ENCODE measurements at places on chromosomes 2 and 18.
A peak's percentile ranks its signal among the peaks of the same experiment; 100 is the strongest.

DNA sequence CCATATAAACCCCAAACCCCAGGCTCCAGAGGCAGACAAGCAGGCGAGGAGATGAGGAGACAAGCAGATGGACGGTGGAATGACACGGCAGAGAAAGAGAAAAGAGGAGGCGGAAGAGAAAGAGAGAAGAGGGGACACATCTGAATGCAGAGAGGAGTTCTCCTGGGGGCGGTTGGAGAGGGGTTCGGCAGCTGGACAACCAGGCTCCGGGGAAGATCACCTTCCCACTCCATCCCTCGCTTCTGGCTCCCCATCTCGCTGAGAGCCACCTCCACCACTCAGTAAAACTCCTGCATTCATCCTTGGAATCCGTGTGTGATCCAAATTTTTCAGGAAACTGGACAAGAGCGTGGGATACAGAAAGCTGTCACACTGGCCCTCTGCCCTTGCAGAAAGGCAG, 966.7 kb upstream of the NXPH2 start:
- no peak for DNase-seq

DNA sequence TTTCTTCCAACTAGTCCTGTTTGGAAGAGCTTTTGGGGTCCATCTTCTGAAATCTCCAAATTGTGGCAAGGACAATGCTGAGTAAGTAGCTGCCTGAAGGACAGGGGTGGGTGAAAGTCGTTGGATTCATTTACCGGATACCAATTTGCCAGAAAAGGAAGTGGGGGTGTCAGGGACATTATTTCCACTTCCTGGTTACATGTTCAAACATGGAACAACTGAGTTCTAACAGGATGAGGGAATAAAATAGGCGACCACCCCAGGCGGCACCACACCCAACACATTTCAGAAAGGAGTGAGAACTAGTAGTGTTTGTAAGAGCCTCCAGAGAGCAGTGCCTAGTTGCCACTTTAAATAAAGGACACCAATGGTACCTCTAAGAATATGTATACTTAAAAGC, 158.6 kb upstream of the SERTAD2 start:
- no peak for DNase-seq

- DNase-seq = no peak
These were observed 117.1 kb upstream of the MGAT5 start for GRCh38 chr2:134136731-134137130.

DNA sequence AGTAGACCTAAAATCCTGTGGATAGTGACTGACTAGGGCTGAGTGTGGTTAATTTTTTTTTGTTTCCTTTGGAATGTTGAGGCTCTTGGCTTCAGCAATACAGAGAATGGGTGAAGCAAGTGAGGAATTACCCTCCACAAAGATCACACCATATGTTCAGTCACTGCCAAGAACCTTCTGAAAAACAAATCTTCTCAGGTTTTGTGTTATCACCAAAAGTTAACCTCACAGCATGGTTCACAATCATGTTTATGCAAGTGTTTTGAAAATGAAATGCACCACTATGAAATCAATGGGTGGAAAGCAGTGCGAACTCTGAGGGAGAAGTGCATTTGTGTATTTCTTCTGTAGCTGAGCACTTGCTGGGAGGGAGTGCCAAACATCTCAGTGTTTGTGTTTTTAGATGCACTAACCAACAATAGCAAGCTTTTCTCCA, 44.4 kb downstream of the SPATS2L start:
- DNase-seq = no peak

DNA sequence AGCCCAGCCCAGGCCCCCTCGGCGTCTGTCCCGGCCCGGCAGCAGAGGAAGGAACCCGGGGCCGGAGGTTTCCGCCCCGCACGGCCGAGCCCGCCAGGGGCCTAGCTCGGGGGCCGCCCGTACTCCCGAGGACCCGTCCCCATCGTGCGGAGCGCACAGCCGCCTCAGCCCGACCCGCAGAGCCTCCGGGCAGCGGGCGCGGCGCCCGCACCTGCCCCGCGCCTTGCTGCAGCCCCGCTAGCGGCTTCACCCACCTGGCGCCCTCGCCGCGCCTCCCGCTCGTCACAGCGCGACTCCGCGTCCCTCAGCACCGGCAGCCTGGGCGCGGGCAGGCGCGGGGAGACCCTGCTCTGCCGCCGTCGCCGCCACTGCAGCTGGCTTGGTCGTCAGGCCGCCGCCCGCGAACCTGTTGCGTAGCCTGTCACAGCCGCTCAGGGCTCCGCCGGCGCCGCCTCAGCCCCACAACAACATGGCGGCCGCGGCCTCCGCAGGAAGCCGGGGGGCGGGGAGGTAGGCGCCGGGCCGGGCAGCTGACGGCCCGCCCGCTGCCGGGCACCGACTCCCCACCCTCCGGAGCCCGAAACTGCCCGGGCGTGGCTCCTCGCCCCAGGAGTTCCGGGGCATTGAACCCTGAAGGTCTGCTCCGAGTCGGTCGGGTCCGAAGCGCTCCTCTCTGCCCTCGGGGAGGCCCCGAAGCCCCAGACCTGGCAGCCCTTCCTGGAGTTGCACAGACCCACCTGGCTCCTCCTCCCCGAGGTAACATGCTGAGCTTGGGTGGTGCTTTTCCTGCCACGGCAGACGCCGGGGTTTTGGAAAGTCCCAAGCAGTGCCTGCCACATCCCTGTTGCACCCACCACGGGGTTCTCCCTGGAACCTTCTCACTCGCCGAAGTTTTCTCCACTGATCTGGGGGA, at the start of gene ITSN2:
ITSN2 (minus strand) TSS at position 487 of the 913 bp plus-strand sequence. CDS start 32,454 bp downstream, outside the sequence.
- peak; percentile 63 for DNase-seq

GRCh38 chr2:28082131-28082530, 191.6 kb downstream of the BABAM2 start:
- no peak for DNase-seq

- no peak for DNase-seq
These were observed 108.8 kb downstream of the ACKR3 start for GRCh38 chr2:236678307-236678975.

GRCh38 chr2:205749078-205749477, 66.8 kb downstream of the NRP2 start:
- DNase-seq = no peak

DNA sequence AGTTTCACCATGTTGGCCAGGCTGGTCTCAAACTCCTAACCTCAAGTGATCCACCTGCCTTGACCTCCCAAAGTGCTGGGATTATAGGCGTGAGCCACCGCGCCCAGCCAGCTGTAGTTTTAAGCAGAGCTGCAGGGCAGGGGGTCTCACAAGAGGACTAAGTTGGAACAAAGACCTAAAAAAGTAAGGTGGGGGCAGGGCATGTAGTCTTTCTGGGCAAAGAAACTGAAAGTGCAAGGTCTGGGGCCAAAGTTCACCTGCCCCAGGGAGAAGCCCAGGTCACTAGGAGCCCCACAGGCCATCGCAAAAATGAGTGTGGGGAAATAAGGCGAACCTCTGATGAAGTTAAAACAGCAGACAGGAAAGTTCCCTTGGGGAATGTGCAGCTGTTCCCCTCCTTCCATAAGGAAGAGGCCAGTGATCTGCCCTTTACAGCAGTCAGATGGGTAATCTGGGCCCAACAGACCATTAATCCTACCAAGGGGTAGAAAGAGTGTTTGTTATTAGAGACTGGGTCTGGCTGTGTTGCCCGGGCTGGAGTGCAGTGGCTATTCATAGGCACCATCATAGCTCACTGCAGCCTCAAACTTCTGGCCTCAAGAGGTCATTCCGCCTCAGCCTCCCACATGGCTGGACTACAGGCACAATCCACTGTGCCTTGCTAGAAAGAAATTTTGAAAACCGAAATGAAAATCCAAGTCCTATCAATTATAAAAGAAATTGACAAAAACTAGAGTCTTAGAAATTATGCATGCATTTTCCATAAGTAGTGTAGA, 2.8 kb downstream of the SCLY start:
- no peak for DNase-seq

DNA sequence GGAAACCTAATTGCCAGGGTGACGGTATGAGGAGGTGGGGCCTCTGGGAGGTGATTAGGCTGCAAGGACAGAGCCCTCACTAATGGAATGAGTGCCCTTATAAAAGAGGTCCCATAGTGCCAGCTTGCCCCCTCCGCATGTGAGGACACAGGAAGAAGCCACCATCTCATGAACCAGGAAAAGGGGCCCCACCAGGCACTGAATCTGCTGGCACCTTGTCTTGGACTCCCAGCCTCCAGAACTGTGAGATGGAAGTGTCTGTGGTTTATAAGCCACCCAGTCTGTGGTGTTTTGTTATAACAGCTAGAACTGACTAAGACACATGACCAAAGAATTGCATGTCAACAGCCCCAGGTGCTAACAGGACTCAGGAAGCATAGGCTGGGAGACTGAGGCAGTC, 214.3 kb downstream of the MGAT5 start:
- no peak for DNase-seq

- DNase-seq = no peak
These were observed 169.4 kb downstream of the ZNF385B start for GRCh38 chr2:179692043-179692442.

DNA sequence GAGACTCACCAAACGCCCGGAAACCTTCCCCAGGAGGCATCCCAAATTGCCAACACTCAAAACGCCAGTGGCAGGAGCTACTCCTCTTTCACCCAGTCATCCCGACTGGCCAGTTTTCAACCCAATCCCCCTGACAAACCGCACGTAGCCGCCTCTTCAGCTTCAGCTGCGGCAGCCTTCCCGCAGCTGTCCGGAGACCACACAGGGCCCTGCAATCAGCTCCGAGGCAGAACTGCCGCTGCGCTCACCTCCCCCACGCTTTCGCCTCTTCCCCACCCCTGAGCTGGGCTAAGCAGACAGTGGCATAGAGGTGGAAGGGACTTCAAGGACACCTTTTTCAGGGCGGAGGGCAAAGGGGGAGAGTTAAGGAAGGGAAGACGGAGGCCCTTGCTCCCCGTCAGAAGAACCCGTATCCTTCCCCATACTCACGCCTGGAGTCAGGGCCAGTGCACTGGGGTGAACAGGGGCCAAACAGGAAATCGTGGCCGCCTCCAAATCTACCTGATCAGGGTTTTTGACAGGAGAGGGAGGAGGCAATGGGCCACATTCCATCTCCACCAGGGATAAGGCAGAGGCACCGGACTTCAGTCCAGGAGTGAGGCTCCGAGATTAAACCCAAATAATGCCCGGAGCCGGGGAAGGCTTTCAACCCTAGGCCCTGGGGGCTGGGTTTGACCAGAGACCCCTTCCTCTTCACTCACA, 16.9 kb downstream of the CYP26B1 start:
- DNase-seq = no peak

DNA sequence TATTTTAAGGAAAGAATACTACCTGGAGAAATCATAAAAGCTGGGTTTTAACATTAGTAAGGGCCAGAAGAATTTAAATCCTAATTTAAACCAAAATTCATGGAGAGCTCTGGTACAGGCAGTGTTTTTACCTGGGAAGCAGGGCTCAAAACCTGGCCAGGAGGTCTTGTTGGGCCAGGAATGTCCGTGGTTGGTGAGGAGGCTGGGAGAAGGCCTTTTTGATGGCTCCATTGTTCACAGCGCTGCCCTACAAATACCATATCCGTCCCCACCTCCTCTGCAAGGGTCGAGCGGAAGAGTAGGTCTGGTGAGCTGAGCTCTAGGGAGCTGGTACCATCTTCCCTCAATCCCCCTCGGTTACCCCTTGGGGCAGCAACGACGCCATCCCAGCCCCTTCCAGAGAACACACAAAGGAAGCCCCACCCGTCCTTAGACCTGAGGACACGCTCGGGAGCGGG, 10.9 kb upstream of the HOXD1 start:
- DNase-seq = no peak

DNA sequence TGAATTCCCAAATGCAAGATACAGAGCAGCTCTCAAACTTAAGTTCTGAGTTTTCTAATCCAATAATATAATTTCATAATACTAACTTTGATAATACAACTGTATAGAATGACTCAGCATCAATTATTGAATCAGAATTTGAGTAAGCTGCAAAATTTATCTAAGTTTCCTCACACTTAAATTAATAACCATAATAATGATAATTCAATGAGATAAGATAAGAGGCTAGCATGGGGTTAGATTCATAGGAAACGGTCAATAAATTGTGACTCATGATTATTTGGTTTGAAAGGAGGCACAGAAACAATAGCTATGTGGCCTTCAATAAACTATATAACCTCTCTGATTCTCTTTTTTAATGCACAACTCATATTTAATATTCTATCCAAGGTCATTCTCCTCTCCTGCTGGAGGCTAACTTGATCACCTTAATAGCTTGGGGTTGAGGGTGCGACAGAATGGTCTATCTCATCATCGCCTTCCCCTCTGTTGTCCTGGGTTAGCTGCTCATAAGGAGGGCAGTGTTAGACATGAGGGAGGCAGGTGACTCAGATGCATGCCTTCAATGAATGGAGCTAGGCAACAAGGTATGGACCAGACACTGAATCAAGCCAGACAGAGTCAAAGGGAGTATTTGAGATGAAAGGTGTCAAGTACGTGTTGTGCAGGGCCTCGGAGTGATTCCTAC, 36.2 kb upstream of the BMP10 start:
- no peak for DNase-seq

DNA sequence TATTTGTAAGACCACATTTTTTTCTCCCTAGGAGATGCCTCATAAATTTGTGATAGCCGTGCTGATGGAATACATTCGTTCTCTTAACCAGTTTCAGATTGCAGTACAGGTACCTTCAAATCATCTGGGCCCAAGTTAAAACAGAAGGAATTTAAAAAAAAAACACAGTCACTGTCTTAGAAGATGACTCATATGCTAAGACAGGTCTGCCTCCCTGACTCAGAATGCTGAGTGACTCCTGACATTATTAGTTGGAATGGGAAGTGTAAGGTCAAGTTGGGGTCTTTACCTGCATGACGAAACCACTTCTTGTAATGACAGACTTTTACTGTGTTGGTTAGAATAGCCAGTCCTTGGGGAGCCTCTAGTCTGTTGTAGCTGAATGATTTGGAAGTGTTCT, 26.3 kb downstream of the RMC1 start:
- no peak for DNase-seq

- no peak for DNase-seq
These were observed 179.8 kb downstream of the SEPTIN10 start for GRCh38 chr2:109433926-109434325.

GRCh38 chr2:159900343-159900742, 102.3 kb upstream of the CD302 start:
- no peak for DNase-seq

- no peak for DNase-seq
These were observed 45.5 kb upstream of the NAB1 start for GRCh38 chr2:190603374-190603773.

- DNase-seq = no peak
These were observed 215.4 kb downstream of the ZNF521 start for GRCh38 chr18:25136416-25137196.

DNA sequence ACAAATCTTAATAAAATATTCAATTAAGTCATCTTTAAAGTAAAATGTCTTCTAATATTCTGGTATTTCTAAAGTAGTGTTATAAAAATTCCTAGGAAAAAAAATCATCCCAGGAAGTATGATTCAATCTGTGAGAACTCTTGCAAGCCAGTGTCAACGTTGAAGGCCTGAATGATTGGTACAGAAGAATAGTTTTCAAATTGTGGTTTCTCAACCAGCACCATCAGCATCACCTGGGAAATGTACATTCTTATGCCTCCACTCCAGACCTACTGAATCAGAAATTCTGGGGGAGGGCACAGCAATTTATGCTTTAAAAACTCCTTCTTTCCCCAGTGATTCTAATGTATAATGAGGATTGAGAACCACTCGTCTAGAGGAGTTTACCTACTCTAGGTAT, 62.3 kb upstream of the C2orf15 start:
- DNase-seq = no peak

- DNase-seq = no peak
These were observed 274.9 kb upstream of the TMEFF2 start for GRCh38 chr2:192469612-192470011.

GRCh38 chr18:46051731-46052461, 20.2 kb downstream of the PSTPIP2 start:
- no peak for DNase-seq
